ENCODE measurements at places on chromosomes 16 and 17. TPM values are rescaled to one million over a fixed set of nuclear protein-coding genes. Genes with fewer than 3 reads are reported as not detected.

GRCh38 chr16:37511-37910 is 15.9 kb downstream of the POLR3K start:
- H3K4me1 ChIP-seq = peaks cover 29% of the 10 kb centered on the region
- DNase-seq = no peak
- H3K36me3 ChIP-seq = peaks cover 24% of the 10 kb centered on the region
- H3K4me3 ChIP-seq = no peak overlapping the region
- no peaks in the 10 kb centered on the region for H3K27me3 ChIP-seq
- H3K27ac ChIP-seq = no peak overlapping the region

DNA sequence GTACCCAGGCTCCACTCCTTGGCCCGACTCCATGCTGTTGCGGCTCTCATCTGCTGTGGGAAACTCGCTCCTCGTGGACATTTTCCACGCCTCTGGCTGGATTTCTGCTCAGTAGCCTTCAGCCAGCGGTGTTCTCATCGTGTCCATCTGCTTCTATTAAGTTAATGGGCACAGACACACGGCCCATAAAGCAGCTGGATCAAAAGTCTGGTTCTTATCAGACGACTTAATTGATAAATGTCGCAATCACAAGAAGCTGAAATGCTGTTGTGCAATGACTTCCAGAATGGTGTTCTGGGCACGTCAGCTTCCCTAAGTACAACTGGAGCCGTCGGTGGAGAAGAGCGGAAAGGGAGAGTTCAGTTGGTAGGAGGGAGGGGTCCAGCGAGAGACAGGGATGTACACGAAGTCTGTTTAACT is 211.7 kb upstream of the CHMP6 start:
- H3K27me3 ChIP-seq = no peaks in the 10 kb centered on the region
- H3K4me1 ChIP-seq = peaks cover 80% of the 10 kb centered on the region
- H3K36me3 ChIP-seq = peaks cover 36% of the 10 kb centered on the region
- H3K4me3 ChIP-seq = no peak overlapping the region

DNA sequence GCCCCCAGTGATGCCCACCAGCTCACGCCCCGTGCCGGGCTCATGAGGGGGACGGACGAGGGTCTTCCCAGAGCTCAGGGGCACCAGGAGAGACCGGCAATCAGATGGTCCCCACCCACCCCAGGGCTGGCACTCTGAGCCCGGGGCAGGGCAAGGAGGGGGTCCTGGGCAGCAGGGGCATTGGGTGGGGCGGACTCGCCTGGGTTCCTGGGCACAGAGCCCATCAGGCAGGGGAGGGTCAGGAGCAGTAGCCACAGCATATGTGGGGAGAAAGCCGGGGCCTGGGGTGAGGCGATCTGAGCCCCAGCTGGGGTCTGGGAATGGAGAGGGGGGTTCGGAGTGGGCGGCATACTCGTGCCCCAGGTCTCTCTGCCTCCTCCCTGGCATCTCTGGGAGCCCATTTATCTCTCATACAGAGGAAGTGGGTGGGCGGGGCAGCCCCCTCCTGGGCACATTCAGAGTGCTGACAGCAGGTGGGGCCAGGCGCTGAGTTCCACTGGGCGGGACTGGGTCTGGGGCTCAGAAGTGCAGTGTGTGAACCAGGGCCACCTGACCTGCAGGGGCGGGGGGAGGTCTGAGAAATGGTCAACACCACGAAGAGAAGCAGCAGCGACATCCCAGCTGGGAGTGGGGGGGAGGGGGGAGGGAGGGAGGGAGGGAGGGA is 20.5 kb upstream of the UBE2I start:
- DNase-seq = peak; percentile 51
- no peak overlapping the region for H3K4me3 ChIP-seq
- H3K4me1 ChIP-seq = no peaks in the 10 kb centered on the region
- no peaks in the 10 kb centered on the region for H3K36me3 ChIP-seq
- no peak overlapping the region for H3K27ac ChIP-seq

GRCh38 chr17:2580151-2580550 is 13.3 kb upstream of the PAFAH1B1 start:
- no peaks in the 10 kb centered on the region for H3K36me3 ChIP-seq
- DNase-seq = no peak
- H3K4me3 ChIP-seq = no peak overlapping the region
- peaks cover 3% of the 10 kb centered on the region for H3K27me3 ChIP-seq

GRCh38 chr17:82338858-82339633 is 5.5 kb upstream of the SECTM1 start:
- no peak overlapping the region for H3K4me3 ChIP-seq
- H3K36me3 ChIP-seq = no peaks in the 10 kb centered on the region
- peaks cover 1% of the 10 kb centered on the region for H3K27me3 ChIP-seq
- no peak for DNase-seq
- no peak overlapping the region for H3K27ac ChIP-seq

- no peak for DNase-seq
- H3K27ac ChIP-seq = no peak overlapping the region
- H3K36me3 ChIP-seq = no peaks in the 10 kb centered on the region
- peaks cover 25% of the 10 kb centered on the region for H3K27me3 ChIP-seq
- no peak overlapping the region for H3K4me3 ChIP-seq
- H3K4me1 ChIP-seq = peaks cover 3% of the 10 kb centered on the region
Measured at GRCh38 chr16:84040226-84040822, 2.3 kb downstream of the SLC38A8 start.

- H3K4me1 ChIP-seq = peaks cover 22% of the 10 kb centered on the region
- no peak overlapping the region for H3K27ac ChIP-seq
- H3K27me3 ChIP-seq = no peaks in the 10 kb centered on the region
- H3K36me3 ChIP-seq = peaks cover 42% of the 10 kb centered on the region
- DNase-seq = no peak
Measured at GRCh38 chr16:48282636-48283263, 35.4 kb upstream of the ABCC11 start.

GRCh38 chr16:30989469-30990047 is 4.6 kb downstream of the HSD3B7 start:
- no peak overlapping the region for H3K4me3 ChIP-seq
- peaks cover 5% of the 10 kb centered on the region for H3K4me1 ChIP-seq
- no peak overlapping the region for H3K27ac ChIP-seq
- no peaks in the 10 kb centered on the region for H3K27me3 ChIP-seq

DNA sequence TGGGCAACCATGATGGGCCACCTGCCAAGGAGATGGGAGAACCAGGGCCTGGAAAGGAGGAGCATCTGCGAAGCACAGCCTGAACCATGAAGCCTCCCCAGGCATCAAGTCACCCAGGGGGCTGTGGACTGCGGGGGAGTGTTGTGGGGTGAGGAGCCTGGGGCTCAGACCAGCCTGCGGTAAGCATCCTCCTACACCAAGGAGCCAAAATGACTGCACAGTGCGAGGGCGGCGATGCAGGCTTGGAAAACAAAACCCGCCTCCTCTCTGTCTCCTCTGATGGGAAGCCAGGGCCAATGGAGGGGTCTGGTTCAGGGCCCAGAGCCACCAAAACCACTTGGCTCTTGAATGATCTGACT is 18.1 kb upstream of the MAF start:
- H3K27me3 ChIP-seq = peaks cover 14% of the 10 kb centered on the region
- H3K27ac ChIP-seq = peak overlapping the region; percentile 82
- peaks cover 17% of the 10 kb centered on the region for H3K4me1 ChIP-seq

GRCh38 chr17:27207073-27207513 is 86.8 kb upstream of the WSB1 start:
- no peaks in the 10 kb centered on the region for H3K36me3 ChIP-seq
- H3K4me3 ChIP-seq = no peak overlapping the region
- H3K27me3 ChIP-seq = peaks cover 3% of the 10 kb centered on the region

- H3K4me1 ChIP-seq = no peaks in the 10 kb centered on the region
- H3K36me3 ChIP-seq = no peaks in the 10 kb centered on the region
- H3K27ac ChIP-seq = no peak overlapping the region
- no peak for DNase-seq
- no peaks in the 10 kb centered on the region for H3K27me3 ChIP-seq
Measured at GRCh38 chr16:65279576-65279975, 157.7 kb upstream of the CDH11 start.

DNA sequence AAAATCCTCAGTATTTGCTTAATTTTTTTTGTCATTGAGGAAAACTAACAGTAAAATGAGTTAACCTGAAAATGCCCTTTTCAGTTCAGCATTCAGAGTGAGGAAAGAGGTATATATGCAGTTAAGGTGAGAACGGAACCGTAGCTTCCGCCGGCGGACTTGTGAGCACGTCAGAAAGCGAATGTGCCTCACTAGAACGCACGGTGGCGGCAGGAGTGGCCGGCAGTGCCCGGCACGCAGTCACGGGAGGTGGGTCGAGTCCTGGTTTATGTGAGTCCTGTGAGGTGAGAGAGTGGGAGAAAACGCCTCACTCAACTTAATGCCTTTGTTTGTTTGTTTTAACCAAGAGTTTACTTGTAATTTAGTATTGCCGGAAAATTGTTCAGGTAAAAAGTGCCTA is 6.1 kb downstream of the SEC14L1 start:
- no peaks in the 10 kb centered on the region for H3K27me3 ChIP-seq
- no peak for DNase-seq
- peak overlapping the region; percentile 19 for H3K4me3 ChIP-seq
- peaks cover 57% of the 10 kb centered on the region for H3K36me3 ChIP-seq
- peak overlapping the region; percentile 32 for H3K27ac ChIP-seq

GRCh38 chr17:81390873-81391255 is 4.4 kb upstream of the BAHCC1 start:
- H3K4me3 ChIP-seq = no peak overlapping the region
- H3K36me3 ChIP-seq = no peaks in the 10 kb centered on the region
- peaks cover 15% of the 10 kb centered on the region for H3K4me1 ChIP-seq
- DNase-seq = no peak

DNA sequence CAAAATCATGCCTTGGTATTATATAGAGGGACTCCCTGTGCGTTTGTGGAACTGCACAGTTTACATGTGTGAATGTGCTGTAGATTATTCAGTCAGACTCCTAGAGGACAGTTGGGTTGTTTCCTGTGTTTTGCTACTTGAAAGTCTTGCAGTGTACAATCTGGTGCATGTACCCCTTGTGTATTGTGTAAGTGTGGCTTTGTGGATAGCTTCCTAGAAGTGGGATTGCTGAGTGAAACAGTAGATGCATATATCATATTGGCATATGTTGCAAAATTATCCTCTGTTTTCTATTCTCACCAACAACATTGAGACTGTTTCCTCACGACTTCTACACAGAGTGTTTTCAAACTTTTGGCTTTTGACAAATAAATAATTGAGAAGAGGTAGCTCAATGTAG is 263.7 kb downstream of the MAP2K6 start:
- no peak for DNase-seq
- H3K4me1 ChIP-seq = no peaks in the 10 kb centered on the region
- H3K27me3 ChIP-seq = no peaks in the 10 kb centered on the region

DNA sequence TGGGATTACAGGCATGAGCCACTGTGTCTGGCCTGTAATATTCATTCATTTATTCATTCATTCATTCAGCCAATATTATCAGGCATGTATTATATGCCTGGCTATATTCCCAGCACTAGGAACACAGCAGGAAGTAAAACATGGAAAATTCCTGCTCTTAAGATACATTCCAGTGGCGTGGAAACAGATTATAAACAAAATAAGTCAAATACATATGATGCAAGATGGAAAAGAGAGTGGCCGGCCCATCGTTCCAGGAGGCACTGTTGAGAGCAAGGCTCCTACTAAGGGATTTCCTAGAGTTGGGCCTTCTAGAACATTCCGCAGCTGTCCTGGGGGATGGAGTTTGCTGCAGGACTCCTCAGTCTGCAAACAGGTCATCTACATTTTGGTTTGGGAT is 17.7 kb downstream of the ADCY9 start:
- H3K27me3 ChIP-seq = no peaks in the 10 kb centered on the region
- H3K36me3 ChIP-seq = peaks cover 1% of the 10 kb centered on the region
- no peak overlapping the region for H3K4me3 ChIP-seq
- DNase-seq = no peak

GRCh38 chr17:49038138-49038537 is 41.0 kb downstream of the IGF2BP1 start:
- no peak overlapping the region for H3K4me3 ChIP-seq
- no peaks in the 10 kb centered on the region for H3K4me1 ChIP-seq
- no peak overlapping the region for H3K27ac ChIP-seq
- DNase-seq = no peak
- no peaks in the 10 kb centered on the region for H3K27me3 ChIP-seq

- H3K36me3 ChIP-seq = peaks cover 2% of the 10 kb centered on the region
- no peak overlapping the region for H3K27ac ChIP-seq
- H3K4me3 ChIP-seq = no peak overlapping the region
Measured at GRCh38 chr17:17569691-17570090, 21.8 kb downstream of the PEMT start.

DNA sequence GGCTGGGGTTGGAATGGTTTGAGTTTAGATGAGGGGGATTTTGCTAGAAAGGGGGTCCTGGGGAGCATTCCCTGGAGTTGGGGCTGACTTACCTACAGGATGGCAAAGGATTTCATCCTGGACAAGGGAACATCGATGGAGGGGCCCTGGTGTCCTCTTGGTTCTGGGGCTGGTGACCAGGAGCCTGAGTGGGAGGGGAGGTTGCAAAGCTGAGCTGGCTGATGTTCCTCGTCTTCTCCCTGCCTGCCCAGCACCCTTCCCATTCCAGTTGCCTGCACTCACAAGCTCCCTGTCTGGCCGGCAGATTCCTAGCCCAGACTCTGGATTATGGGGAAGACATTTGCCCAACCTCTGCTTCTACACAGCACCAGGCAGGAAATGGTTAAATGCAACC is 37.2 kb downstream of the ITGAE start:
- H3K4me1 ChIP-seq = peaks cover 60% of the 10 kb centered on the region
- H3K4me3 ChIP-seq = peak overlapping the region; percentile 43
- peaks cover 29% of the 10 kb centered on the region for H3K36me3 ChIP-seq

DNA sequence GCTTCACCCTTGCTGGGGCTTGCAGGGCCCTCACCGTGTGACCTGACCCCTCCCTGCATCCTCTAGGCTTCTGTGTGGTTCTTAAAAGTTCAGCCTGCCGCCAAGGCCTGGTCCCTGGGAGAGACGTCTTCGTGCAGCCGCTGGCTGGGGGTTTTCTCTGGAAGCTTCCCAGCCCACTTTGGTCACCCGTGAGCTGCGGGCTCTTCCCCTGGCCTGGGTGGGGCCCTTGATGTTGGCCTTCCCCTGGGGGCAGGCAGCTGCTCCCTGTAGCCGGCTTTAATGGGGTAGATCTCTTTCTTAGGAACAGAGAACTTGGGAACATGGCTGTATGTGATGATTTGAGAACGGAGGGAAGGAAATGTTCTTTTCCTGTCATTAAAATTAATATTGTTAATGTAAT is 32.7 kb downstream of the ZNF750 start:
- peaks cover 11% of the 10 kb centered on the region for H3K36me3 ChIP-seq
- H3K27me3 ChIP-seq = no peaks in the 10 kb centered on the region
- DNase-seq = no peak
- no peak overlapping the region for H3K27ac ChIP-seq

- peaks cover 17% of the 10 kb centered on the region for H3K4me1 ChIP-seq
- H3K27ac ChIP-seq = no peak overlapping the region
- no peaks in the 10 kb centered on the region for H3K27me3 ChIP-seq
Measured at GRCh38 chr17:57311281-57312216, 55.2 kb downstream of the MSI2 start.

DNA sequence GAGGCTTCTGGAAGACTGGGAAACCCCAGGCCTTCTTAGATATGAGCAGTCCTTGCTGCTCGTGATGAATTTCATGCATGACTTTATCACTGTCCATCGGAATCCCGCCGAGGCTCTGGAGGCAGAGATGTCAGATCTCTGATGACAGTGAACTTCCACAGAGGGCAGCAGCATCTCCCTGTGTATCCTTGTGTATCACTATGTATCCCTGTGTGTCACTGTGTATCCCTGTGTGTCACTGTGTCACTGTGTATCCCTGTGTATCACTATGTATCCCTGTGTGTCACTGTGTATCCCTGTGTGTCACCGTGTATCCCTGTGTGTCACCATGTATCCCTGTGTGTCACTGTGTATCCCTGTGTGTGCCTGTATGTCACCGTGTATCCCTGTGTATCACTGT is 160.2 kb upstream of the CHMP6 start:
- H3K36me3 ChIP-seq = peaks cover 7% of the 10 kb centered on the region
- no peak for DNase-seq
- H3K4me1 ChIP-seq = peaks cover 36% of the 10 kb centered on the region
- no peak overlapping the region for H3K4me3 ChIP-seq

Gene MYLK3
- not detected for total RNA-seq

Gene MT1H
- 2.3 TPM for total RNA-seq

Gene KCNJ18
- not detected for total RNA-seq

Gene CARD14
- total RNA-seq = 0.11 TPM

Measured in activated CD8-positive, alpha-beta T cell treated with anti-CD3 and anti-CD28 coated beads for 36 hours (primary cell).